Smooth muscle cell of trachea (primary cell): ENCODE measurements at places on chromosomes 16 and 17. TPM values are rescaled to one million over a fixed set of nuclear protein-coding genes. Genes with fewer than 3 reads are reported as not detected.

MAF gene
- 45.2 and 53.3 TPM in 2 replicates for total RNA-seq

SHISA9 gene
- under 0.01 TPM in 1 of 2 replicates, not detected in the other for total RNA-seq

CA7 gene
- not detected in 2 replicates for total RNA-seq

RPS6KB1 gene
- 18.8 and 28.0 TPM in 2 replicates for total RNA-seq

PRR35 gene
- not detected in 2 replicates for total RNA-seq

FA2H gene
- total RNA-seq = not detected in 2 replicates
